Pulmonary artery endothelial cell (primary cell): ENCODE measurements at places on chromosomes 5 and 9. TPM values are rescaled to one million over a fixed set of nuclear protein-coding genes. Genes with fewer than 3 reads are reported as not detected.

FOXD4L6 gene
- 0.07 TPM in 1 of 2 replicates, not detected in the other for total RNA-seq

IFNA21 gene
- not detected in 2 replicates for total RNA-seq

NELFB gene
- 78.1 and 78.6 TPM in 2 replicates for total RNA-seq

PCDHGB2 gene
- total RNA-seq, result 1.3 TPM in 2 replicates

PCDHAC1 gene
- total RNA-seq, result 0.07 TPM in 2 replicates

SPATA31A3 gene
- not detected in 2 replicates for total RNA-seq

ISL1 gene
- total RNA-seq, result not detected in 2 replicates

F12 gene
- total RNA-seq, result 1.1 and 1.5 TPM in 2 replicates

IGIP gene
- 4.1 and 4.6 TPM in 2 replicates for total RNA-seq
